Hematopoietic multipotent progenitor cell (in vitro differentiated cells): ENCODE measurements at places on chromosomes 1 and 21. TPM values are rescaled to one million over a fixed set of nuclear protein-coding genes. Genes with fewer than 3 reads are reported as not detected.

DNA sequence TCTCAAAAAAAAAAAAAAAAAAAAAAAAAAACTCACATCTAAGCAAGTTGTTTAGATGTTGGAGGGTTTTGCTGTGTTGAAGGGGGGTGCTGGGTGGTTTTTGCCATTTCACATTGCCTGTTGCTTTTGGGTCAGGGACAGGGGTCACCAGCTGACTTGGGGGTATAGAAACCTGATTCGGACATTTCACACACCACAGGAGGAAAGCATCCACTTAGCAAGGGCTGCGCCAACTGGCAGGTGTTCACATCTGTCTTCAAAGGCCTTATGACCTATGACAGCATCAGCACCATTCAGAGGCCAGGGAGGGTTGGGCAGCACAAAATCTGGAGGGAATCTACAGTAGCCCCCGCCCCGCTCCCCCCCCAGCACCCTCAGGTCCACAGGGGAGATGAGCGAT, 45.2 kb downstream of the SYF2 start:
- DNase-seq, result no peak

DNA sequence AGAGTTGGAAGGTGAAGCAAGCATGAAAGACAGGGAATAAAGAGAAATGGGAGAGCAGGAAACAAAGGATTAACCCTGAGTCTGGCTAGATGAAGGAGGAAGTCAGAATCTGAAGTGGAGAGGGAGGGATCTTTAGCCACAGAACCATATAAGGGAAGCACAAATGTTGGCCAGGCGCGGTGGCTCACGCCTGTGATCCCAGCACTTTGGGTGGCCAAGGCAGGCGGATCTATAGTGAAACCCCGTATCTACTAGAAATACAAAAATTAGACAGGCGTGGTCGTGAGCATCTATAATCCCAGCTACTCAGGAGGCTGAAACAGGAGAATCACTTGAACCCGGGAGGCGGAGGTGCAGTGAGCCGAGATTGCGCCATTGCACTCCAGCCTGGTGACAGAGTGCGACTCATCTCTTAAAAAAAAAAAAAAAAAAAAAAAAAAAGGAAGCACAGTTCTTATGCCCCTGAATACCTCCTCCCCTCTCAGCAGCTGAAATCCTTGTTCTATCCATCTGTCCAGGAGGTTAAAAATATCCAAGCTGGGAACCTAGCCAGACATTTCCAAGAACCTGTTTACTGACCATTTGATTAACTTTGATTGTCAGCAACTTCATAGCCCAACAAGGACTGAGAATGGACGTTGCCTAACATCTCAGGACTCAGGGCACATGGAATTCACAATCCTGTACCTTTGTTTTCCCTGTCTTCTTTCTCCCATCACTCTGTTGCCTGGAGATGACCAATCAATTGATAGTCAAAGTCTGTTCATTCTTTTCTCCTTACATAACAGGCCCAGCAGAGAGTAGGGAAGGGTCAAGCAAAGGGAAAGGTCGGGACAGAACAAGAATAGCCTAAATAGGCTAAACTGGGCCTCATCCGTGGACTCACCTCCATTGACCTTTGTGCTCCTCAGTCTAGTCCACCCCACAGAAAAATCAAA, 10.6 kb downstream of the TXNIP start:
- DNase-seq, result no peak

DNA sequence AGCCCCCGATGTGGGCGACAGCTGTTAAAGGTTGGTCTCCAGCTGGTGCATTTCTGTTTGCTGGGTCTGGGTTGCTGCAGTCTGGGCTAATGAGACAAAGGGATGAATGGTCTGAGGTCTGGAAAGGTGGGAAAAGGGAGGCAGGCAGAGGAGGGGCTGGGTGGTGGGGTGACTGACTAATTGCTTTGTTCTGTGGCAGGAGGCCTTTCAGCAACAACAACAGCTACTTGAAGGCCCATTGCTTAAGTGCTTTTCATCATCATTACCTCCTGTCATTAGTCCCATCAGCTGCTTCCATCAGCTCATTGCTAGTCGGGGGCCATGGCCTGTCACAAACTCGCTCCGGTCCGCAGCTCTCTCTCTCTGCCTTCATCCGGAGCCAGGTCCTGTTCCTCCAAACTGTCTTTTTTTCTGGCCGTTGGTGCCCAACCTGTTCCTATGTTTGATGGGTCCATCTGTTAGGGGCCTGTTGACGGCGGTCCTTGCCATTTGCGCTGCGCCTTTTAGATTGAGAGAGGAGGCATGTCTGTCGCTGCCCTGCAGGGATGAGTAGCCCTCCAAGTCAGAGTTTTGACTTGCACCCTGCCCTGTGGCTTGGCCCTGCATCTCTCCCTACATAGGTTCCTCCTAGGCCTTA, 105.6 kb upstream of the PLXNA2 start:
- DNase-seq, result no peak

DNA sequence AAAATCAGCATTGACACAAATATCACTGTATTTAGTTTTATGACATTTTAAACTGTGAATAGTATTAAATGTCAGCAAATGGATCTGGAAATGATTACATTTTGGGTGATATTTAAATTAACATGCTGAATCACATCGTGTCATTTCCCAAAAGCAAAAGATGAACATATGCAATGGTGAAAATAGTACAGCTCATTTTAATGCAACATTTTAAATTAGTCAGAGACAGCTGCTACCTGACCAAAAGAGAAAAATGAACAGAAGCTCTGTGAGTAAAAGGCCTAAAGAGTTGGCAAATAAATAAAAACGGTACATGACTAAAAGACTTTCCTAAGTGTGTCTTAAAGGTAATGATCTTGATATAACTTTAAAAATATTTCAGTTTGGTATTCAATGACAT, 86.0 kb upstream of the GNG4 start:
- no peak for DNase-seq

GRCh38 chr1:115057661-115058254, 28.1 kb downstream of the TSHB start:
- DNase-seq, result no peak

Gene GUK1
- total RNA-seq, result 238 TPM

DNA sequence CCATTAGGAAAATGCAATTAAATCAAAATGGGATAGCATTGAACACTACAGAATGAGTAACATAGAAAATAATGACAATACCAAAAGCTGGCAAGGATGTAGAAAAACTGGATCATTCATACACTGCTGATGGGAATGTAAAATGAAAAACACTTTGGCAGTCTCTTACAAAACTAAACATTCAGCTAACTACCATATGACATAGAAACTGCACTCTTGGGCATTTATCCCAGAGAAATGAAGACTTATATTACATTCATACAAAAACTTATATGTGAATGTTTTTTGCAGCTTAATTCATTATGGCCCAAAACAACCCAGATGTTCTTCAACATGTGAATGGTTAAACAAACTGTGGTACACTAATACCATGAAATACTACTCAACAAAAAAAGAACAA, 66.4 kb downstream of the ANKRD13C start:
- DNase-seq, result no peak

DNA sequence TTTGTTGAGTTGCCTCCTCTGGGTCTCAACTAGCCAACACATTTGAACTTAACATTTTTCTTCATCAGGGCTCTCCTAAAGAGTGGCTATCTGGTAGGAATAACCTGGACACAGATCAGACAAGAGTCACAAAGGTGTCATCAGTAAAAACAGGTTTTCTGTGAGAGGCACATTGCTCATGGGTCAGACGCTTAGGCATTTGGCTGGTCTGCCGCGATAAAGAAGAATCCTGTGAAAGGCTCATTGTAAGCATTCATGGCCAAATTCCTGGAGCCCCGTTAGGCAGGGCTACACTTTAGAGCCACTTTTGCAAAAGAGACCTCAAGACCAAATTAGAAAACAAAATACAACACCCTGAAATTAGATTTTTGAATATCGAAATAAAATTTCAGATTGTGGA, 64.2 kb upstream of the PDE4B start:
- no peak for DNase-seq

DNA sequence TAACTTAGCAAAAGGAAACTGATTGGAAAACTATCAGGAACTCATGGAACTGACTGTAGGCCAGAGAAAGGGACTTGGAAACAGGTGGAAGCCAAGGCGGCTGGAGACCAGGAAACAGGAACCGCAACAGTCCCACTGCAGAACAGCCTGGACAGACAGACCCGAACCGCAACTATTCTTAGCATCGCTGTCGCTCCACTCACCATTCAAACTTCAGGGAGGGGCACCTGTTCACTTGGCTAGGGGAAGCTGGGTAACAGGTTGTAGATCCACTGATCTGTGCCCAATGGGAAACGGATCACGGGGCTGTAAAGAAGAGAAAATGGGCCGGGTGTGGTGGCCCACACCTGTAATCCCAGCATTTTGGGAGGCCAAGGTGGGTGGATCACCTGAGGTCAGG, 61.9 kb downstream of the CLSTN1 start:
- DNase-seq, result no peak

- no peak for DNase-seq
Observed at GRCh38 chr21:26544201-26544775, 28.8 kb downstream of the CYYR1 start.

Gene XCL2
- not detected for total RNA-seq

Gene KRTAP20-4
- not detected for total RNA-seq

DNA sequence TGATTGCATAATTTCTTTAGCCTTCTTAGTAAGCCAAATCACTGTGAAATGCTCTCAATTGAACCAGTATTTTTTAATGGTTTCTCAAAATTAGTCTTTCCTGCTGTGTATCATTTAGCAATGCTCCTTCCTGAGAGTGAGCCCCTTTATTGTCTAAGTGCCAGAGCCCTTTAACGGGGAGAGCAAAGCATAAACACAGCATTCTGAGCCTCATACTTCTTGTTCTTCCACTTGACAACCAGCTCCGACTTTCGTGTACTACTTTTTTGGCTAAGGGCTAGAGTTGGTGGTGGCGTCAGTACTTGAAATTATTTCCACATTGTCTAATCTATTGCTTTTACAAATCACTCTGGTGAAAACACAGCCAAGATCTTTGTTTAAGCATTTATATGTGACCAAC, 299.0 kb downstream of the TPR start:
- DNase-seq, result no peak
